Activated naive CD4-positive, alpha-beta T cell (primary cell): ENCODE measurements at places on chromosomes 11 and 22.

DNA sequence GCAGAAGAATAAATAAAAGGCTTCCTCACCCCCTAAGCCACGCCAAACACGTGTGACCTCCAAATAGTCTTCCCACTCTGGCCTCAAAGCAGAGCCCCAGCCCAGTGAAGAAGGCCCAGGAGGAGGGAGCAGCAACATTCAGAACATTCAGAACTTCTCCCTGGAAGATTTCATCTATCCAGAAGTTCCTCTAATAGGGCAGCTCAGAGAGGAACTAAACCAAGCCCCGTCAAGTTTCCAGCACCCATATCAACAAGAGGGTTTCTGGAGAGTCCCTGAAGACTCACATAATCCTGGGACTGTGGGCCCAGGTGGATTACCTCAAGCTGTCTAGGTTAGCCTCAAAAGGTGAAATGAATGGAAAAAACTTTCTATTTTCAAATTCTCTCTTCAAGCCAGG is 39.4 kb downstream of the PC start:
- no peak for DNase-seq

GRCh38 chr11:70298243-70298915 is 27.9 kb downstream of the PPFIA1 start:
- no peak for DNase-seq

GRCh38 chr11:75497788-75498409 is 27.8 kb downstream of the GDPD5 start:
- DNase-seq: no peak

DNA sequence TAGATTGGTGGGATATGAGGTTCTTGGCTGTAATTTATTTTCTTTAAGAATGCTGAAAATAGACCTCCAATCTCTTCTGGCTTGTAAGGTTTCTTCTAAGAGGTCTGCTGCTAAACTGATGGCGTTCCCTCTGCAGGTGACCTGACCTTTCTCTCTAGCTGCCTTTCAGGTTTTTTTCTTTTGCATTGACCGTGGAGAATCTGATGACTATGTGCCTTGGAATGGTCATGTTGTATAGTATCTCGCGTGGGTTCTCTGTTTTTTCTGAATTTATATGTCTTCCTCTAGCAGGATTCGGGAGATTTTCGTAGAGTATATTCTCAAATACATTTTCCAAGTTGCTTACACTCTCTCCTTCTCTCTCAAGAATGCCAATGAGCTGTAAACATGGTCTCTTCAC is 122.2 kb downstream of the DDX10 start:
- DNase-seq: no peak
